ENCODE measurements at places on chromosomes 7 and 10.

GRCh38 chr10:94293354-94293753, 69.4 kb downstream of the NOC3L start:
- DNase-seq: peak; percentile 28

DNA sequence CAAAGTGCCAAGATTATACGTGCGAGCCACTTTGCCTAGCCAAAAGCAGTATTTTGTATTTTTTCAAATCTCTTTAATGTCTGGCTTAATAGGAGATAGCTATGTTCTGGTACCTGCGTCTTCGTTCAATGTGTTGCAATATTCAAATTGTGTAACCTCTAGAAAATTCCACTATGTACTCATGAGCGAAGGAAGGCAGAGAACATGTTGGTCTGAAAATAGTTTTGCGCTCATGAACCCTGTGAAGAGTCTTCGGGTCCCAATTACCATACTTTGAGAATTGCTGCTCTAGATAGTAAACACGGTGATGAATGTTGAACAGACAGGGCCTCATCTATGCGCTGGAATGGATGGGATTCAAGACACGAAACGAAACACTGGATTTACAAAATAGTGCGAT, 2.7 kb upstream of the SUV39H2 start:
- DNase-seq: no peak

DNA sequence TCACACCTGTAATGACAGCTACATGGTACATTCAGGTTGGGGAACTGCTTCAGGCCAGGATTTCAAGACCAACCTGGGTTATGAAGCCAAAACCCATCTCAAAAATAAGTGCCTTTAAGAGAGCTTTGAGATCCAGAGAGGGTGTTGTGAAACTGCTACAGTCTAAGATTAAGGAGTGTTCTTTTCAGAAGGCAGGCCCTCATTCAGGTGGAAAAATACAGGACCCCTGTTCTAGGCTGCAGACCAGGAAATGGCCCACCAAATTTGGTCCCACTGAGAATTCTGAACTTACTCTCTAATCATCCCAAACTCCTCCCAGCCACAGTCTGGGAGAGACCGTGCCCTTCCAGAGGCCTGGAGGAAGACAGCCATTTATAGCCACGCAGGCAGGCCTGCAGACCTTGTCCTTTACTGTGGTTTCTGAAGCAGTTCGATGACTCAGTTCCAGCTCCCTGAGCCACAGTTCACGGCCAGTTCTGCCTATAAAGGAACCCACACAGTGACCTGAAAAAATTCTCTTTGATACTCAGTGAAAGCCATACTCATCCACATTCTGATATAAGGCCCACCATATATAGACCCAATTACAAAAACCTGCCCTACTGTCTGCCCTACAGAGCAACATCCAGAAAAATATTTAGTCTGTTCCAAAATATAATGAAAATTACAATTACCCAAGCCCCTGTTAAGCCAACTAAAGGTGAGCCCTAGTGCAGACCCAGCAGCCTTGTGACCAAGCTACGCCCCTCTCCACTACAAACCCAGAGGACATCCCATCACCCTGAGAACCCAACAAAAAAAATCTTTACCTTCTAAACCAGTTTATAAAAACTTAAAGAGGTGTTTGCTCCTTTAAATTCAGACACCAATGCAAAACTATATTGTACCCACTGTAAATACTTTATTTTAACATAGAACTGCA, 21.2 kb downstream of the ZNF680 start:
- peak; percentile 9 for DNase-seq

- no peak for DNase-seq
Observed at GRCh38 chr7:94832051-94832450, 75.3 kb upstream of the PPP1R9A start.

DNA sequence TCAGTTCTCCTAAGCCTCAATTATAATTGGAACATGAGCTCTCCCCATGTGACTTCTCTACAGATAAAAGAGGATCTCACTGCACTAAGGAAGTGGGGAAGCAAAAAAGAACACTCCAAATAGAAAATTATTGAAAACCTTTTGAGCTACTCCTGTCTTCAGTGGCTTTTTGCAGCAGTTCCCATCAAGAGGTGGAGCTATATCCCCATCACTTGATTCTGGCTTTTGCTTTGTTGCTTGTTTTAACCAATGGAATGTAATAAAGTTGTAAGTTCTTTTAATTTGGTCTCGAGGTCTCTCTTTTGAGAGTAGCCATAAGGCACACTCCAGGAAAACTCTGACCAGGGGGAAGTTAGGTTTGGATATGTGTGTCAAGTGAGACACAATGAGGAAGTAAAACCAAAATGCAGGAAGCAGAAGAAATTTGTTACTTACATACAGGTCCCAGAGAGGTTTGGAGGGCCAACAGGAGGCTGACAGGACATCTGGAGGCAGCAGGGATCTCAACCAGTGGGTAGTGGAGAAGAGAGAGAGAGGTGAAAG, 569.4 kb downstream of the HTR7 start:
- DNase-seq: peak; percentile 82

DNA sequence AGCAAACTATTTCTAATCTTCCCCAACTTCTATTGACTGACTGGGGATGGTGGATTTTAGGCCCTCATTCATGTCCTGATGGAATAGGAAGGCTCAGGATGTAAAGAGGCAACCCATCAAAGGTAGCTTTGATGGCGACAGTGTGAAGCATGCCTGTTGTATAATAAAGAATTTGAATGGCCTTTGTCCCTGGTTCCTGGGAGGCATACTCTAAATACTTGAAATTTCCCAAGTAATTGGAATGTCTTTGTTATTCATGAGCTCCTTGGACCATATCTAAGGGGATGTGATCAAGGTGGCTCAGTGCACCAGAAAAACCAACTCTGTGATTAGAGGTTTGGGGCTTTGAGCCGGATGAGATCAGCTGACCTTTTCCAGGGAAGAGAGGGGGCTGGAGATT, 264.5 kb upstream of the NEBL start:
- no peak for DNase-seq

- DNase-seq: no peak
Observed at GRCh38 chr10:132979491-132980425, 37.4 kb upstream of the CFAP46 start.

- DNase-seq: no peak
Observed at GRCh38 chr7:25886387-25887240, 265.4 kb upstream of the NFE2L3 start.

DNA sequence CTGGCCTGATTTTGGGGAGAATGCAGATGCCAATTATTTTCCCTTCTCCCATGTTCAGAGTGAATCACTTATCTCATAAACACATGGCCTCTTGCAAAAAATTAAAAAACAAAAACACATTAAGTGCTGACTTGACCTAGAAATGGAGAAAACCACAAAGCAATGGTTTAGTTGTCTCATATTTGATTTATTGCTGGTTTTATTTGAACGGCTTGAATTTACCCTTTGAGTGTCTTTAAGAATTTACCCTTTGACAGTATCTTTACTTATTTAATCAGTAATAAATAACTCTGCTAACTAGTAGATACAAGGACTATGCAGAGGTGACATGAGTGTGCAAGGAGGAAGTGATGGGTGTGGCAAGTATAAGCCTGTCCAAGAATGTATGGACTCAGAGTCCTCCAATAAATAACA, 68.1 kb upstream of the GSDME start:
- peak; percentile 20 for DNase-seq

DNA sequence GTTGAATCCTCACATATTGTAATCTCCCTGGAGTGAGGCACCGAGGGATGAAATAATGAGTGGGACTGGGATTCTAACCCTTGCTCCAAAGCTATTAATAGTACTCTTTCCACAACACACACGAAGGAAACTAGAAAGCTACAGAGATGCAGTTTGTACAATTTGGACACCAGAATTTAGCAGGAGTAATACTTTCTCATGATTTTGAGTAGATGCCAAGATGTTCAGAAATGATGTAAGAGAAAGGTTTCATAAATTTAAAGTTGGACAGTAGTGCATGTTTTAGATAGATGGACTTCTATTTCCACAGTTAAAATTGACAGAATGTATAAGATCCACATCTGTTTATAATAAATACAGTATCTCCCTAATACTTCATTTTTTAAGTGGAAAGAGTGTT, 46.5 kb downstream of the PRR15 start:
- DNase-seq: no peak

- DNase-seq: no peak
Observed at GRCh38 chr10:63071145-63071544, 62.0 kb upstream of the NRBF2 start.

- DNase-seq: peak; percentile 90
Observed at GRCh38 chr10:79149662-79150443, 81.1 kb downstream of the ZMIZ1 start.

- DNase-seq: no peak
Observed at GRCh38 chr7:68936471-68937035, 661.7 kb upstream of the AUTS2 start.

GRCh38 chr7:94908323-94909178, 1.2 kb downstream of the PPP1R9A start:
- DNase-seq: peak; percentile 56

DNA sequence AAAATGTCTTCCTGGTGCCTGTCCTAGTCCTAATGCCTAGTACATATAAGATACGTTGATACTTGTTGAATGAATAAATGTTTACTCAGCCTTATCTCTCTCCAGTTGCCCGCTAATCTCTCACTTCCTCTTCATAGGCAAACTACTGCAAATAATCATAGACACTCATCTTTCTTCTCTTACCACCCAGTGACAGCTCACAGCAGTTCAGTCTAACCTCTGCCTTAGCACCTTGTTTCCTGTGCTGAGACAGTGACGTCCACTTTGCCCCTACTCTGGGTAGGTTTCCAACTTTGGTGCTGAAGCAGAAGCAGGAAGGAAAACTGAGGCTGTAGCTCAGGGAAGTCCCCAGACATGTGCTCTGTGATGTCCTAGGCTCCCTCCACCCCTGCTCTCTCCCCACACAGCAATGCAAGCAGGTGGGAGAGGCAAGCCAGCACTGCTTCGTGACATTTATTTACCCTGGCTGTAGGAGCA, 45.5 kb upstream of the RHOBTB1 start:
- no peak for DNase-seq

DNA sequence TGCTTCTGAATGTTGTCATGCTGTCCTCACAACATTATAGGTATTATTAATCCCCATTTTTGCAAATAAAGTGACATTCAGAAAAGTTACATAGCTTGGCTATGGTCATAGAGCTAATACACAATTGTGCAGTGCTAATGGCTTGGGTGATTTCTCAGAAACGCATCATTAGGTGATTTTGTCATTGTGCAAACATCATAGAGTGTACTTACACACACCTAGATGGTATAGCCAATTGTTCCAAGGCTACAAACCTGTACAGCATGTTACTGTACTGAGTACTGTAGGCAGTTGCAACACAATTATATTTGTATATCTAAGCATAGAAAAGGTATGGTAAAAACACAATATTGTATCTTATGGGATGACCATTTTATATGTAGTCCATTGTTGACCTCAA, 91.0 kb downstream of the BTAF1 start:
- DNase-seq: no peak

DNA sequence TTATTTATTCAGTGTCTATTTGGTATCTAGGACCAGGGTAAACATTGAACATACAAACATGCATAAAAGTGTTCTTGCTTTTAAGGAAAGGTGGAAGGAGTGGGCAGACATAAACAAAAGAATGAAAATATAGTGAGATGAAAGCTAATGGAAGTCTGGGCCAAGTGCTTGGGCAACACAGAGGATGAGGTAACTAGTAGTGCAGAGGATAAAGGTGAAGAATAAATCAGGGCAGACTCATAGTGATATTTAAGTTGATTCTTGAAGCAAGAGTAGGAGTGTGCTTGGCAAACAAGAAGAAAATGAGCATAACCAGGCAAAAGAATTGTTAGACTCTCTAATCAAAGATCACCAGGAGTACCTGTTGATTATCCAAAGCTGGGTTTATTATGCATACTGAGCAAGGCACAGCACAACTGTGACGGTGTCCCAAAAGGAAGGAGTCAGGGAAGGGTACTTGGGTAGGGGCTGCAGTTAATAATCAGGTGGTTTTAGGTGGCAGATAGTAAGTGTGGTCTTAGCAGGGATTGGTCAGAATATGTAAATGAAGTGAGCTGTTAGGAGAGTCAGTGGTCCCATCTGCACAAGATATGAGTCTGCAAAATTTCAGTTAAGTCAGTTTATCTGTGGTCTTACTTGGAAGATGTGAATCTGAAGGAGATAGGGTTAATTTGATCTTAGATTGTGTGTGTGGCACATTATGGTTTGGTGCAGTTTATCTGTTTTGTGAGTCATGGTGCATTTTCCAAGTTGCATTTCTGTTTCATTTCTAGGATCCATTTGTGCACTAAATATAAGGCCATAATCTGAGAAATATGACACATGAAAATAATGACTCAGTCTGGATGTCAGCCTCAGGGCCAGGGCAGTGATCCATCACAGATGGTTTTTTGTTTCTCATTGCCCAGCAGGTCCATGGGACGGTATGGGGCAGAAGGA, 30.6 kb upstream of the TAX1BP1 start:
- peak; percentile 82 for DNase-seq

DNA sequence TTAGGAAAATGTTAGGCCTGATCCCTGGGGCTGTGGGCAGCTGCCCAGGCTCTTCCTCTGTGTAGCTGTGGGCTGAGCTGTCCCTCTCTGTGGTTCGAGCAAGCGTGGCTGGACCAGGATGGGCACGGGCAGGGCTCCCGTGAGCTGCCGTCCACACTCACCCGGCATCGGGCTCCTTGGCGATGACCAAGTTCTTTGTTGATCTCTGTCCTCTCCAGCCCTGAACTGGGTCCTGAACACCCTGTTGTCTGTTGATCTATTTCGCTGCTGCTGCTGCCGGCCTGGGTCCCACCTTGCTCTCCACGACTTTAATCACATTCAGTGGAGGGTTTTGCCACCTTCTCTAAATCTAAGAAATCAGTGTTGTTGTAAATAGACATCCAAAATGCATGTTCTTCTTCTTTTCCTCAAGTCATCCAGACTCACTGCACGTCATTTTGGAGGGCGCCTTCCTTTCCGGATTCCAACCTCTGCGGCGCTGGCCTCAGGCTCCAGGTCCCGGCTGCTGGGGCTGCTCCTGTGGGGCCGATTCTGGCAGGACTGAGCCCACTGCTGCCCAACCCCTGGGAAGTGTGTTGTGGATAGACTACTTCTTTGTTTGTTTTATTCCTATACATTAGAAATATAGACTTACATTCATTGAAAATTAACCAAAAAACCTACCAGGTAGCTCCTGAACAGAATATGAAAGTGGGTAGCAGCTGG, 100.6 kb downstream of the DYNC2I1 start:
- no peak for DNase-seq

DNA sequence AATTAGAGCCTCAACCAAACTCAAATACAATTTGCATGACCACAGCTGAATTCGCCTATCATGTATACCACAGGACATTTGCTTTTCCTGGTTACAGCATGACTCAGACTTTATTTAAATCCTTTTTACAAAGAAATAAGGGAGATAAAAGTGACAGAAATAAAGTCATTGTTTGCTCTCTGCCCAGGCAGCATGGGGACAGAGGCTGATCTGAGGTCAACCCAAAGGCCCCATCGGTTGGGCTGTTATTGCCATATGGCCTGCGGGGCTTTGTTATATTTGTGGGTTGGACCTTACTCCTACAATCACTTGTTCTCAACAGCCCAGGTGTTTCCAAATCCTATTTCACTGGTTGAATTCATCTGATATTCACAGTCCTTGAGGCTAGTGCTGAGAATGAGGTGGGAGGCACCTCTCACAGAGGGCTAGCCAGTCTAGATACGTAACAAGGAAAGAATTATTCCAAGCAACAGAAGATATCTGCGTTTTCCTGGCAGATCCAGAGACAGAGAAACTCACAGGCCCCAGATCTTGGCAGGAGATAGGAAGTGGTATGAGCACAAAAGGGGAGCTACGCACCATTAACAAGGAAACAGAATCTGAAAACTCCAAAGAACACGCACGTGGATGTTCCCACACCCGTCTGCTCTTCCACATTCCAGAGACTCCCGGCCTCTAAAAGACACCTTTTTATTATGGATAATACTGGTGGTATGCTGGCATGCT, 117.3 kb downstream of the HIPK2 start:
- DNase-seq: no peak
